ENCODE measurements at places on chromosomes 7 and 10. TPM values are rescaled to one million over a fixed set of nuclear protein-coding genes. Genes with fewer than 3 reads are reported as not detected.

PRLHR gene
- not detected for total RNA-seq

EVX1 gene
- total RNA-seq = not detected

ADRB1 gene
- total RNA-seq = 4.3 TPM

NPY4R2 gene
- total RNA-seq = 5.8 TPM

ADAMTS14 gene
- total RNA-seq = 0.19 TPM

C10orf53 gene
- total RNA-seq = not detected
